ENCODE measurements at places on chromosomes 3 and 15.

DNA sequence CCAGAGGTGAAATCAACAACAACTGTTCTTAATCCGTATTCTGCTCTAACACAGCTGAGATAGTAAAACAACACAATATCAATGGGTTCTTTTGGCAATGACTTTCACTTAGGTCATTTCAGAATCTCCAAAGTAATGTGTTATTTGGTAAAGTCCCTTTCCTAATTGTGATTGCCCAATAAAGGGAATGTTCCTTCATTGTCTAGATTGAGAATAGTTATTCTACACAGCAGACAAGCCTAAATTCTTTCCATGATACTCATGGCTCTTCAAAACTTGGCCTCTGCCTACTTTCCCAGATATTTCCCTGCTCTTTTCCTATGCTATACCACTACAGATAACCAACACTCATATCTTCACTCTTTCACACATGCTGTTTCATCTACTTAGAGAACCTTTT lies 219.8 kb downstream of the FMN1 start:
- no peak for DNase-seq

DNA sequence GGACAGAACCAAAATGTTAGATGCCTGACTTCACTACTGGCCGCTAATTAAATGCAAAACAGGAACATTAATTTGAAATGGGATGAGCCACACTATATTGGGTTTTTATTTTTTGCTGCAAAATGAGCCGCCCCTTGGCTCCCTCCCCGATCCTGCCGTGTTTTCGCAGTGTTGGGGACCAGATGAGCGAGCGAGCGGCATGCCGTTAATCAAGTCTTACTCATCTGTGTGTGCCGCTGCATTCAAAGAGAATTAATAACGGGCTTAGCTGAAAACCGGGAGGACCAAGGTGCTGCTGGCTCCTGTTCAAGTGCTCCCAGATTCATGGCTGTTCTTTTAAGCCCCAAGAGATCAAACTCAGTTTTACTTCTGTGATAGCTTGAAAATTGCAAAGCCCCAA lies 20.0 kb downstream of the TAFA4 start:
- no peak for DNase-seq

DNA sequence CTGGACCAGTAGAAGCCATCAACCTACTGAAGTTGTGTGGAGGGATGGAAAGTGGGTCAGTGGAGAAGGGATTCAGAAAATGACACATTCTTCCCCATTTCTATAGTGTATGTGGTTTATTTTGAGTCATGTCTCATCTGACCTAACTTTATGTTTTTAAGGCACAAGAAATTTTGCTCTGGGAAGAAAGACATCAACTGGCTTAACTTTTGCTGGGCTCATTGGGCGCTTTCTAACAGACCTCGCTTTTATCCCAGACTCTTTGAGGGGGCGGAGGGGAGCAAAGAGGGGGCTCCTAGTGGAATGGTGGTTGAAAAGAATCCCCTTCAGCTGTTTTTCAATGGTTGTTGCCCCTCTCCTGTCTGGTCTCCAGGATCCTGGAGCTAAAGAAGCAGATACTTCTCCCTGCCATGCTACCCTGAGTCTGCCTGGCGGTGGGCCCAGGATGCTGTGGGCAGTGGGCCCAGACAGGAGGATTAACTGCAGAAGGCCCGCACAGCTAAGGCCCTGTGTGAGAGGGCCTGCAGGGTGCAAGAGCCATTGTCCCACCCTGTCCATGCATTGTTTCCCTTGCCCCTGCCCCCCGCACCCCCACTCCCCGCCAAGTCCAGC lies 14.5 kb downstream of the CSRNP1 start:
- DNase-seq: no peak

DNA sequence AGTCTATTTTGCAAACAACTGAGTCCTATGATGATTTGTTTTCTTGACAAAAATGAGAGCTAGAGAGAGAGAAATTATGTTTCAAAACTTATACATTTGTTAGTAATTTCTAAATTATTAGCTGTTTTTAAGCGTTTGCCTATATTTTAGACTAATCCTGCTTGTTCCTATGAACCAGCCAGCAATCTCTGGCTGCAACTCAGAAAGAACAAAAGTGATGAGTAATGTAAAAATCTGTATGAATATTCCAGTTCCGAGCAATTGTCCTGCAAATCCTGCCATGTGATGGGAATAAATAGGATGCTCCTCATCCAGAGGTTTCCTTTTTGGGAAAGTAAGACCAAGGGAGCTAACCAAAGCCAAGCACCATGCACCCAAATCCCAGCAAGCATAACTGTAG lies 228.3 kb upstream of the GBE1 start:
- DNase-seq: no peak

DNA sequence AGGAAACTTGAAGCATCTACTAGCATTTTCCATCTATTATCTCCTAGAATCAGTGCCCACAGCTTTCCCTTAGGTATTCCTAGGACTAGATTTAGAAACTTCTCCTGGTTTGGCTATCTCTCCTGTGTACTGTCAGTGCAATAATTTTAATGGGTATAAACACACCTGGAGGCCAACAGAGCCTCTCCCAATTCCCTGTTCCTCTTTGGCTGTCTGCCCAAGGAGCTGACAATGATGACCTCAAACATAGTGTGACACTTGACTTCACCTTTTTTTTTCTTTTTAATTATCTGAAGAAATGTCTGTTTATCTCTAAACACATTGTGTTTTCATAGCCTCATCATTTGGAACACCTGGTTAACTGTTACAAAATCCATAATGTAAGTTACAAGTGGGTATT lies 754.5 kb upstream of the ALCAM start:
- DNase-seq: no peak

- no peak for DNase-seq
These were observed 46.1 kb downstream of the PIK3R4 start for GRCh38 chr3:130700541-130700940.

DNA sequence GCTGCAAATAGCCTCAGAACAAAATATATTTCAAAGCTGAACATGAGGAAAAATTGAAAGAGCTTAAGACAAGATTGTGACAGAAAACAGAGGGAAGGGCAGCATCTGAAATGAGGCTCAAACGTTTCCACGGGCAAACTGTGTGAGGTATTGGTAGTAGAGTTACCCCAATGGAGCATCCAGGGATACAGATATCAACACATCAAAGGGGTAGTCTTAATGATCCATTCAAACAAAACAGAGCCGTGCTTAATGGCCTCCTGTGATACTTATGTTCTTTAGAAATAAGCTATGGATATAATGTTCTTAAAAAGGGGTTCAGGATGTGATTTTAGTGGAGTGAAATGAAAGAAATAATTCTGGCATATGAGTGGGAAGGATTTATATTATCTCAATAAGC lies 430.3 kb upstream of the PDZRN3 start:
- DNase-seq: no peak

GRCh38 chr3:146052056-146052790 lies 108.8 kb downstream of the PLOD2 start:
- no peak for DNase-seq

- no peak for DNase-seq
These were observed 296.6 kb downstream of the ZNF621 start for GRCh38 chr3:40821315-40821714.

DNA sequence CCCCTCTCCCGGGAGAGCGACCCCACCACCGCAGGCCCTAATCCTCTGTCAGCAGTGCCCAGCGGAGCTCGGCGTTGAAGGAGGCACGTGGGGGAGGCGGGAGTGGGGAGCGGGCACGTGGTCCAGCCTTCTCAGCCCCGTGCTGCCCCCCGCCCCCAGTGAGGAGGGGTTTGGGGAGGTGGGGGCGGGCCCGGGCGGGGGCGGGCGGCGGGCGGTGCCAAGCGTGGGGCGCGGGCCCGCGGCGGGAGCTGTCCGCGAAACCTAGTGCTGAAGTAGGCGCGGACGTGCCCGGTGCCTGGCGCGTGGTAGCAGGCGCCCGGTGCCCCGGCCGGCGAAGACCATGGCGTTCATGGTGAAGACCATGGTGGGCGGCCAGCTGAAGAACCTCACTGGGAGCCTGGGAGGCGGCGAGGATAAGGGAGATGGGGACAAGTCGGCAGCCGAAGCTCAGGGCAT lies at the start of gene CPLX3:
TSS of gene CPLX3 (plus strand) at position 264 of the 456 bp plus-strand sequence. CDS start at position 341, 77 bp downstream.
- no peak for DNase-seq

- no peak for DNase-seq
These were observed 33.0 kb downstream of the KY start for GRCh38 chr3:134617608-134618477.

- DNase-seq: no peak
These were observed 166.4 kb downstream of the GHSR start for GRCh38 chr3:172281884-172282283.

GRCh38 chr3:188242436-188243123 lies 88.6 kb downstream of the LPP start:
- no peak for DNase-seq

- DNase-seq: peak; percentile 58
These were observed 53.0 kb downstream of the STARD5 start for GRCh38 chr15:81270781-81271491.

DNA sequence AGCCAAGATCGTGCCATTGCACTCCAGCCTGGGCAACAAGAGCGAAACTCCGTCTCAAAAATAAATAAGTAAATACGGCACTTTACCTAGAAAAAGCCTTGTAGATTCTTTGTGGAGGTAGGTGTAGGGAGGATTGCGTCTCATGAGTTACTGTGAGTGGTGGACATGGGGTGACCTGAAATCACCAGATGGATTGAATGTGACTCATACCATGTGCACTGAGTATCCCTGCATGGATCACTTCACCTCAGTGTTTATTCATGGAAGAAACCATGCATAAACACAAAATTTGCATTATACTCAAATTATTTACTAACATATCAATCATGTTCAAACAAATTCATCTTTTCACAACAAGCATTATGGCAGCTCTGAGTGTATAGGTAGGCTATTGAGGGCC lies 55.9 kb downstream of the MRPS25 start:
- no peak for DNase-seq

DNA sequence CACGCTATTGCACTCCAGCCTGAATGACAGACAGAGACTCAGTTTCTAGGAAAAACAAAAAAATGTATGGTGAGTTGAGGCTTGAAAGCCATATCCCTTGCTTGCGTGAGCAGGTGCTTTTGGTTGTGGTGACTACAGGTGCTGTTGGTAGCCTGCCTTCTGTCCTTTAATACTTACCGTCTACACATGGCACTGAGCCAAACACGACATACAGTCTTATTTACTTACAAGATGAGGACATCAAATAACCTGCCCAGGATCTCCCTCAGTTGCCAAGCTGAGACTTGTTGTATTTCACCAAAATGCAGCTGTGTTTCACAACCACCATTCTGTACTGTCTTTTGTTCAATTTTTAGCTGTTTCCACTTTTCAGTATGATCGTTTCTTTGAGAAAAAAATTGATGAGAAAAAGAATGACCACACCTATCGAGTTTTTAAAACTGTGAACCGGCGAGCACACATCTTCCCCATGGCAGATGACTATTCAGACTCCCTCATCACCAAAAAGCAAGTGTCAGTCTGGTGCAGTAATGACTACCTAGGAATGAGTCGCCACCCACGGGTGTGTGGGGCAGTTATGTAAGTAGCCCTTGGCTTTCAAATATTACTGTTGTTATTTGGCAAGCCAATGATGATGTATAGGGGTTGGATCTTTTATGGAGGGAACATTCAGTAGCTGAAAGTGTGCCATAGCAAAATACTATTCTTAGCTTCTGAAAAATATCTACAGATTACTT lies 6.5 kb downstream of the ALAS1 start:
- no peak for DNase-seq

- DNase-seq: no peak
These were observed 130.6 kb downstream of the CCNL1 start for GRCh38 chr3:157029365-157029790.

DNA sequence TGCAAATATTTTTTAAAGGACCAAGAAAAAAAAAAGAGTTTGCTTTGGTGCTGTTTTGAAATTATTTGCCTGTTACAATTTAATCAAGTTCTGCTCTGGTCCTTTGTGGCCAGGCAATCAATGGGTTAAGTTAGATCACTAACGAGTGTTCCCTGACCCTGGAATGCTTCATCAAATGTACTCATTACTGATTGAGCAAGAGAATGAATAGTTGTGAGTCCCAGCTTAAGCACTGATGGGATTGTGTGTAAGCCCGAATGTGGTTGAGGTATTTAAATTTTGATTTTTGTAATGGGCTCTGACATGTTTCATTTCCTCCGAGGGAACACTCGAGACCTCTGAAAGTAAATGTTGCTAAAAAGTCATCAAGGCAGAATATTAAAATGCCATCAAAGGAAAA lies 699.1 kb downstream of the MCTP2 start:
- no peak for DNase-seq

DNA sequence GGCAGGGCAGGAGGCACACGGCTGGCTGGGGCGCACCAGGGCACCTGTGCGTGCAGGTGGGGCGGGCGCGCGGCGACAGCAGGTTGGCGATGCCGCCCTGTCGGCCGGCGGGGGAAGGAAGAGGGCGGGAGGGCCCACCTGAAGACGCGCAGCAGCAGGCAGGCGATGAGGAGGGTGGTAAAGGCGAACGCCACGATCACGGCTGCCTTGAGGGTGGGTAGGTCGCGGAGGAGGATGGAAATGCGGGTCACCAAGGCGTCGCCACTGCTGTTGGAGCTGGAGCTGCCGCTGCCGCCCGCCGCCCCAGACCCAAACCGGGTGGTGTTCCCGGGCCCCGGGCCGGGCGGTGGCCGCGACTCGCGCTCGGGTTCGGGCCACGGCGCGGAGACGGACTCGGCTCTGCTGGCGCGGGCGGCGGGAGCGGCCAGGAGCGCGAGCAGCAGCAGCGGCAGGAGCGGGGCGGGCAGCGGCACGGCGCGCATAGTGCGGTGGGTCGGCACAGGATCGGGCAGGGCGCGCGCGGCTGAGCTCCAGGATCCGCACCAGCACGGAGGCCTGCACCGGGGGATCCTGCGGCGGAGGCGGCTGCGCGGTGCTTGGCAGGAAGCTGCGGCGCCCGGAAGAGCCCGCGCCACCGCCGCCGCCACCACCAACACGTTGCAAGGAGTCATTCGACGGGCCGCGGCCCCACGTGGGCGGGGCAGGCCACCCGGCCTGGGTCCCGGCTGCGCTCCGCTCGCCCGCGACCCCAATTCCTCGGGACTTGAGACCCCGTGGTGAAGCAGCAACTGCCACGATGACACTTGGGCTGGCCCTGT lies at the start of gene FAM174B:
TSS of gene FAM174B (minus strand) at position 598 of the 818 bp plus-strand sequence.
- DNase-seq: no peak

- DNase-seq: no peak
These were observed 33.1 kb downstream of the CDC25A start for GRCh38 chr3:48155122-48155521.

DNA sequence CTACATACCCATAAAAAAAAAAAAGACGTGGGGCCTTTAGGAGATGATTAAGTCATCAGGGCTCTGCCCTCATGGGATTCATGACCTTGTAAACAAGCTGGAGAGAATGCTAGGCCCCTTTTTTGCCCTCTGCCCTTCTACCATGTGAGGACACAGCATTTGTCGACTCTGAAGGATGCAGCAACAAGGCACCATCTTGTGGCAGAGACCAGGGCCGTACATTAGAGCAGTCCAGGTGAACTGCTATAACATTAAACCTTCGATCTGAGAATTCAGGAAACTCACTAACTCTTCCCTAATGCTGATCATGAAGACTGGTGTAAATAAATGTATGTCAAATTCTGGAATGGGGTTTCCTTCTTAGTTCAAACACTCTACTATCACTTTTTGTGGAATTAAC lies 30.7 kb upstream of the SIAH2 start:
- DNase-seq: no peak

GRCh38 chr3:38595393-38595792 lies 54.1 kb downstream of the SCN5A start:
- no peak for DNase-seq

Measured in fibroblast of skin of left quadriceps (primary cell).